ENCODE measurements at places on chromosomes 6 and 20.

DNA sequence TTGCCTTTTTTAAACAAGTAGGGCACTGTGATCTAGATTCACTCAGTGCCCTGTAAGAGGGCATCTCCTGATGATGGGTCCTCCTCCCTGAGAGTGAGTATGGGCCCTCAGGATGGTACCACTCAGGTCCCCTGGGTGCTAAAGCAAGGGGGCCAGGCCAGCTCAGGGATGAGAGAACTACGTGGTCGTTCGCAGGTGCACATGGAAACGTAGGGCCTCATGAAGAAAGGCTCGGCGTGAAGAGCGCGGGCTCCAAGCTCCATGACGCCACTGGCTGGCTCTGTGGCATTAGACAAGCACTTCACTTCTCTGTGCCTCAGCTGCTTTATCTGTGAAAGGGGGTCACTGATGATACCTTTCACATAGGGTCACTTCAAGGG is 50.7 kb downstream of the SYNJ2 start:
- no peak for DNase-seq

GRCh38 chr6:32845384-32845884 is 1.6 kb upstream of the PSMB8 start:
- peak; percentile 50 for DNase-seq

- DNase-seq, result no peak
Measured at GRCh38 chr6:165823609-165824326, 160.7 kb upstream of the PDE10A start.

DNA sequence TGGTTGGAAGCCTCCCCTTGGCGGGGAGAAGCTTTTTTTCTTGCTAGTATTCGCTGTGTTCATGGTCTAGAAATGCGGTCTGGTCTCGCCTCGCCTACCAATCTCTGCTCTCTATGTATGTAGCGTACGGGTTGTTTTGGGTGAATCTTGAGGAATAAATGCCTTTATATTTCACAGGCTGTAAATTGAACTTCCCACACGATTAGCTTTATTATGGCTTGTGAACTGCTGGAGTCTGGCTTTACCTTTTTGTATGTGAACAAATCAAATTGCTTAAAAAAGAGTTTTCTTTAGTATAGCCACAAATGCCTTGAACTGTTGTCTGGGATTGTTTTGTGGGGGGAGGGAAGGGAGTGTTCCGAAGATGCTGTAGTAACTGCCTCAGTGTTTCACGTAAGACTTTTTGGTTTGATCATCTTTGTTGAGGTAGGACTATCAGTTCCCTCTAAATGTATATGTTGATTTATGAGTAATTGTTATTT is 2.2 kb downstream of the INSM1 start:
- no peak for DNase-seq

DNA sequence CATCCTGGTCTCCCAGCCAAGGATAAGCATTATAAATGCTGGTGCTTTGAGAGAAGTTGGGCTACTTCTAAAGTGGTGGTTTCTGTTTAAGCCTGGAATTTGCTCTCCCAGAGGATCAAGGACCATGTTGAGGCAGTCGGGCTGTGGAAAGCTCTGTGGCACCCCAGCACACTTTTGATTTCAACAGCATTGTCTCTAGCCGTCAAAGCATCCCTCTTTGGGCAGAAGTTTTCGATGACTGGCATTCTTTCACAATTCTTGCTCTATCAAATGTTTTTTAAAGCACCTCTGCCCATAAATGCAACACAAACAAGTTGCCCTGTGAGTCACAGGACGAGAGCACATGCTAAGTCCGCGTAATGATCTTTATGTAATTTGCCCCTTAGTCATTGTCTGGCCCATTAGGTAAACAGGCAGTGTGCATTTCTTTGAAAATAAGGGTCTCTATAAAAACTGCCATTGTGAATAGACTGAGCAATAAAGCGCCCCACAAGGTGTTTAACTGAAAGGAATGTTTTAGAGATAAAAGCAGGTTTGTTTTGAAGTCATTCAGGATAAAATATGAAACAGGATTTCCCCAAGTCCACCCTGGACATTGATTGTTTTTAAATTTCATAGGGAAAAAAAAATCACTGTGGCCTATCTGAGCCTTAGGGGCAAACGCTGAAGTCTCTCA is 44.7 kb upstream of the FOXQ1 start:
- DNase-seq, result no peak

- DNase-seq, result no peak
Measured at GRCh38 chr6:33288141-33288920, 708 bp downstream of the WDR46 start.

DNA sequence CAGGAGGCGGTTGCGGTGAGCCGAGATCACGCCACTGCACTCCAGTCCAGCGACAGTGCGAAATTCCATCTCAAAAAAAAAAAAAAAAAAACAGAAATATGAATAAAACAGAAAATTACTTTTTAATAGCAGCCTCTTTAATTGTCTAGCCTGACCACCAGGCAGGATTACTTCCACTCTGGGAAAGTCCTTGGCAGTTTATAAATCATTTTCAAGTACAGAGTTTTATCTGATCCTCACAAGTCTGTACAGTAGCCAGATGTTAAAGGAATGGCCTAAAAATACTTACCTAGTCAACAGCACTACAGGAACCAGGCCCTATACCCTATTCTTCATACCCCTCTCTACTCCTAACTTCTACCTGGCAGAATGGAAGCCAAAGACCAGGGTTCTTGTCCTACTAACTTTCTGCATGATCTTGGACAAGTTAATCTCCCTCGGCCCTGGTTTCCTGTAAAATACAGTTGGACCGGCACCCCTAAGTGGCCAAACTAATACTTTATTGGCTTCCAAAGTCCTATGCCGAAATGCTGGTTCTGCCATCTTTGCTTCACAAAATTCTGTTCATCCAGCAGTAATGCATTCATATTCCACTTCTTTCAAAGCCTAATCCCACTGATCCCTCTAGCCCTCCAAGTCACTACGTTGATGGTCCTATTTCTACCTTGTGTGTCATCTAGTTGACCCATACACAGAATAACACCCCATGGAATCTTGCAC is 1.9 kb downstream of the EIF2S2 start:
- no peak for DNase-seq

All from central memory CD4-positive, alpha-beta T cell (primary cell).